Fibroblast of skin of right quadriceps (primary cell): ENCODE measurements at places on chromosomes 12 and 14.

DNA sequence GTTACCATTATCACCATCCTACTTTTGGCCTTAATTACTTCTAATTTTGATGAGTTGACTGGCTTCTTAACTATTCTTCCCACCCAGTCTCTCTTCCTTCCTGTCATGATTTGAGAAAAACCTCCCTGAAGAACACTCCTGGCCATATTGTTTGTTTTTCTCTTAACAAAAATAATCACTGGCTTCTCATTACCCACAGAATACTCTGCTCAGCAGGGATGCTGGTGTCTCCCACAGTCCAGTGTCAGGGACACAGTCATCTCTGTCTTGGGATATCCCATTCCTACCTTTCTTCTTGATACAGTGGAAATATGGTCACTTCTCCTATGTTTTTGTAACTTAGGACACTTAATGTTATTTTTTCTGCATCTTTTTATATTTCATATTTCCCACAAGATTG lies 103.7 kb downstream of the SRGAP1 start:
- no peak for DNase-seq

DNA sequence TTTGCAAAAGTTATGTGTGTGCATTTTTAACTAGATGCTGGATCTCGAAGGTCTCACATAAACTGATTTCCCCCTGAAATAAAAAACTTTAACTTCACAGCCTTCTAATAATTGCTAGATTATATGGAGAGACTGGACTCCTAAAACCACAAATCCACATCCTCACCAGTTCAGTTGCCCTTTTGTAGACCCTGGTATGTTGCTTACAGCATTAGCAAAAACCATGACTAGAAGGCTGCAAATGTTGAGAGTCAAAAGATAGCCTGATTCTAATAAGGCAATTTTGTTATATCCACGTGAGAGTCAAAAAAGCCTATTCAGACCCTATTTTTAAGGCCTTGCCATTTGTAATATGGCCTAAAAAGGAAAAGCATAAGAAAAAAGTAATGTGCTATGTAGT lies 37.4 kb downstream of the RASSF8 start:
- DNase-seq, result peak; percentile 44

DNA sequence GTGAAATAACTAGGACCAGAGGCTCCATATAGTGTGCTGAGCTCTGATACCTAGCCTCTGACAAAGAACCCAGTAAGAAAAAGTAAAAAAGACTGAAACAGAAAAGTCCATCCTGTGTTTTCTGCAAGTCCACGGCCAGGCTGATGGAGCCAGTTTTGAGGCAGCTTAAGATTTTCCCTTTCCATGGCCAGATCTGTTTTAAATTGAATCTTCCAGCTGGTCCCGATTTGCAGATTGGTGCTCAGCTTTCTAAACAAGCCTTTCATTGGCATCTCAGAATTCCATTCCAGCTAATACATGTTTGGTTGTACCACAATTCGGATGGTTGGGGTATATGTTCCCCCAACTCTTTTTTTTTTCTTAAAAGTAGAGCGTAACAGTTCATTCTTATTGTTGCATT lies 152.0 kb downstream of the DACT1 start:
- no peak for DNase-seq

- DNase-seq, result no peak
Observed at GRCh38 chr12:98735821-98736220, 90.7 kb downstream of the APAF1 start.

- DNase-seq, result no peak
Observed at GRCh38 chr14:34218881-34219280, 243.2 kb downstream of the SPTSSA start.

- no peak for DNase-seq
Observed at GRCh38 chr12:75738486-75738885, 227.1 kb upstream of the KRR1 start.

DNA sequence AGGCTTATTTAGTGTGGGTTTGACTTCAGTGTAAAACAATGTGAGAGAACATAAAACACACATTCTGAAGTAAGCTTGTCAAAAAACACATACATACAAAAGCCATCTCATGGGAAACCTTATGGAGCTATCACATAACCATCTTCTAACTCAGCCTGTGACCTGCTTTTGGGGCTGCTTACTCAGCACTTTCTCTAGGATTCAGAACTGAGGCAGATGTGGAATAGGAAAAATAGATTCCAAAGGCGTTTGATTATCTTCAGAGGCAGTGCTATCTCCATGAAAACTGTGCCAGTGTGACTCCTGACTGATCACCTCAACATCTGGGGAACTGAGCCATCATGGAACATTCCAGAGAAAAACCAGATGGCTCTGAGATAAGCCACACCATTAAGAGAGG lies 13.5 kb downstream of the HAL start:
- no peak for DNase-seq

- peak; percentile 70 for DNase-seq
Observed at GRCh38 chr14:58501214-58501816, 73.8 kb downstream of the KIAA0586 start.

DNA sequence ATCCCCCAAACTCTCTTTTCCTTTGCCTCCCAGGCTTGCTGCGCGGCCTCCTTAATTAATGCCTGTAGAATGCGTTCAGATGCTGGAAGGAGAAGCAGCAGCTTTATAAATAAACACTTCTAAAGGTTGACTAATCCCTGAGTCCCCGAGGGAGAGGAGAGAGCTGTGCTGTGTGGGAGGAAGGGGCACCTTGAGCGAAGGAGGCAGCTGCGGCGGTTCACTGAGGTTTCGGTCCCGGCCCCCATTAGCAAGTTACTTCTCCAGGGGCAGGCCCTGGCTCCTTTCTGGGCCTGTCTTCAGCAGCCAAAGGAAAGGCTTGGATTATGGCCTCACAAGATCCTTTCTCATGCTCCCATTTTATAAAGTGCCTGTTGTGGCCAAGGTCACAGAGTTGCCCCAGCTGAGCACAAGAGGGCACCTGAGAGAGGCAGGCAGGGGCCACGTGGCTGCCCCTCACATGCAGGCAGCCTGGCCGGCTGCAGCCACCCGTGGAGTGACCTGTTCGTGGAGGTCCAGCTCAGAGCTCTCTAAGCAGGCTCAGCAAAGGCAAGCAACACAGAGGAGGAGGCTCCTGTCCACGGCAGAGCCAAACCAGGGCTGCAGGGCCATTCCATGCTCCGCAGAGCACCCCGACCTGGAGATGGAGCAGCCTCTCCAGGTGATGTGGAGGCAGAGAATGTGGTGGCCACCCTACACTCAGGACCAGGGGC lies 15.0 kb upstream of the CACNA2D4 start:
- DNase-seq, result peak; percentile 56

DNA sequence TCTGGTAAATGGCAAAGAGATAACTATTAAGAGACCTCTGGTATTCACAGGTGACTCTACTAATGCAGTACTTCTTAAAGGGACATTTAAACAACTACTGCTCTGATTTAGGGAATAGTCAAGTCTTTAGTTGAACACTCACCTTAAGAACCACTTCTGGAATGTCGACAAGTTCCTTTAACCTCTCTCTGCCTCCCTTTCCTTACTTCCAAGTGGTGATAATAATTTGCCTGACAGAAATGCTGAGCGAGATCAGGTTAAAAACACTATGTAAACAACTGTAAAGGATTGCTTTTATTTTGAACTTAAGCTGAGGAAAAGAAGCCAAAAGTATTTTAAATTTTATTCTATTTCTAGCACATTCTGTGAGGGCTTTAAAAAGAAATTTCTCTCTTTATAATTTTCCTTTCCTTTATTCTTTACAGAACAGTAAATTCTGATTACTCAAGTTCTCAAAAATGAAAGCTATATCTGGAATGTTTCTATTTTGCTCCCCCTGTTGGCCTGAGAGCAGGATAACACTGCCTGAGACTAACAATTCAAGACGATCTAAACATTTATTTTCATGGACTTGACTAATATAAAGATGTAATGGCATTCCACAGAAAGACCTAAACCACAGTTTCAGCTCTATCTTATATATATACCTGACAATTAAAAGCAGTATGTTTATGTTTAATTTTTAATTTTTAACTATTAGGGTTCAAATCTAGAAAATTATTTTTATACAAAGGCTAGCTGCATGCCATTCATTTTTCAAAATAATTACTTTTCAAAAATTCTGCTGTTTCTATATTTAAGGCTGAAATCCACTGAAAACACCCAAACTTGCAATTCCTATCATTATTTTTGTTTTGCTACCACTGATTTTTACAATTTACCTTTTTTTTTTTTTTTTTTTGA lies 29.2 kb downstream of the ZCCHC8 start:
- peak; percentile 79 for DNase-seq

DNA sequence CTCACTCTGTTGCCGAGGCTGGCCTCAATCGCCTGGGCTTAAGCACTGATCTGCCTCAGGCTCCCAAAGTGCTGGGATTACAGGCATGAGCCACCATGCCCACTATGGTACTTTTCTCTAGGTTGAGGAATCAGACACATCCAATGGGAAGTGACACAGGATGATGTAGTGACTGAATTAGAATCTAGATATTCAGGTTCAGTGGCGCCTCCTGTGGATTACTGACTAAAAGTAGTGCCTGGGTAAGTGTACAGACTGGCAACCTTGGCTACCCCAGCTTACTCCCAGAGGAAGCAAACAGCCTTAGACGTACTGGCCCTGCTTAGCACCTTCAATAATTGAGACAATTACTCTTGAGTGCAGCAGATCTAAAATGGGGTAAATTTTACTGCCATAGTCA lies 22.8 kb downstream of the GALNT8 start:
- DNase-seq, result no peak

DNA sequence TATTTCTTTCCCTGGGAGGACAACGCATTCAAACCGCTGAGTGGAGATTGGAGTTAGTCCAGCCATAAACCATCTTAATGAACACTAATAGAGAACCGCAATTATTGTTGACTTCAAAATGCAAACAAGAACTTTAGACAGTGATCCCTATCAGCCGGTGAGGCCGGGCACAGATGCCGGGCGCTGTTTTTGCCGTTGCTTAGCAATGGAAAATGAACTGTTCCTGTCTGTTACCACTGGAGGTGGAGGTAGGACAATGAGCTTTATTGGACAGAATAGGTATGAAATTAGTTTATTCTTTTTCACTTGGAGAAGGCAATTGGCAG lies 216.8 kb downstream of the TTC8 start:
- DNase-seq, result no peak

DNA sequence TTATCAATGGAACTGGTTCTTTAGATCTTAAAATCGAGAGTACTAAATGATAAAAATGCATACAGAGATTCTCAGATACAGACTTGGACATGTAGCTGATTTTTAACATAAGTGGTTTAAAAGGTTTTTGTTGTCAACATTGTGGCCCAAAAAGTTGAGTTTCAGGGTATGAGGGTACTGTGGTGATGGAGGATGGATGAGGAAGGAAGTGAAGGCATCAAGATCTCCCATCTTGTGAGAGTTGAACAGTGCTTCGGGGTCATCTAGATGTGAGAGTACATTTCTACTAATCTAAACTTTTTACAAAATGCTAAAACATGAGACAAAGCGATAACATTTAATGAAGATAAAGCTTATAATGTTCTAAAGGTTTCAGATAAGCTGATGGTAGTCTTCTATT lies 452.6 kb downstream of the PCNX1 start:
- DNase-seq, result no peak

DNA sequence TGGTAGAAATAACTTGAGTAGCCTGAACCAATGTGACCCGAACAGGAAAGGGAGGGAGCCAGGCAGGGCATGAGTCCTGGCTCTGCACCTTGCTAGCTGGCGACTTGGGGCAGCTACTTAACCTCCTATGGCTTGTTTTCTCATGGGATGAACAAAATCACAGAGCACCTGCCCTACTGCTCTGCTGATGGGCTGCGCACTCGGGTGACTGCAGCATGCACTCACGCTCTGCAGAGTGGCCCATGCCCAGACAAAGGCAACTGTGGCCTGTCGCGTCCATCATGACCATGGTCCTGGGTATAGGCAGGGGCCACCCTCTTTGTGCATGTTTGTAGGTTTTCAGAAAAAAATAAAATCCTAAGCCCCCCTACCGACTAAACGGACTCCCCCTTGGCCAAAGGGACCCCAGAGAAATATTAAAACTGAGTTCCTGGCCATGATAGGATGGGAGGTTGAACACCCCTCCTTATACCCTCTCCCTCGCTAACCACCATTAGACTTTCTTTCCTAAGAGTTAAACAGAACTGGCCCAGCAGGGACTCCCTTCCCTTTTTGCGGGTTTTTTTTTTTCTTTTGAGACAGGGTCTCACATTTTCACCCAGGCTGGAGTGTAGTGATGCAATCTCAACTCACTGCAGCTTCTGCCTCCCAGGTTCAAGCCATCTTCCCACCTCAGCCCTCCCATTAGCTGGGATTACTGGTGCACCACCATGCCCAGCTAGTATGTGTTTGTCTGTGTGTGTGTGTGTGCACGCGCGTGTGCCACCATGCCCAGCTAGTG lies 32.5 kb downstream of the VWF start:
- DNase-seq, result no peak

GRCh38 chr12:93979189-93979588 lies 169.2 kb upstream of the PLXNC1 start:
- no peak for DNase-seq

GRCh38 chr14:76591266-76591665 lies 170.0 kb upstream of the VASH1 start:
- no peak for DNase-seq

GRCh38 chr12:21265932-21266331 lies 68.8 kb downstream of the SLCO1A2 start:
- DNase-seq, result no peak

DNA sequence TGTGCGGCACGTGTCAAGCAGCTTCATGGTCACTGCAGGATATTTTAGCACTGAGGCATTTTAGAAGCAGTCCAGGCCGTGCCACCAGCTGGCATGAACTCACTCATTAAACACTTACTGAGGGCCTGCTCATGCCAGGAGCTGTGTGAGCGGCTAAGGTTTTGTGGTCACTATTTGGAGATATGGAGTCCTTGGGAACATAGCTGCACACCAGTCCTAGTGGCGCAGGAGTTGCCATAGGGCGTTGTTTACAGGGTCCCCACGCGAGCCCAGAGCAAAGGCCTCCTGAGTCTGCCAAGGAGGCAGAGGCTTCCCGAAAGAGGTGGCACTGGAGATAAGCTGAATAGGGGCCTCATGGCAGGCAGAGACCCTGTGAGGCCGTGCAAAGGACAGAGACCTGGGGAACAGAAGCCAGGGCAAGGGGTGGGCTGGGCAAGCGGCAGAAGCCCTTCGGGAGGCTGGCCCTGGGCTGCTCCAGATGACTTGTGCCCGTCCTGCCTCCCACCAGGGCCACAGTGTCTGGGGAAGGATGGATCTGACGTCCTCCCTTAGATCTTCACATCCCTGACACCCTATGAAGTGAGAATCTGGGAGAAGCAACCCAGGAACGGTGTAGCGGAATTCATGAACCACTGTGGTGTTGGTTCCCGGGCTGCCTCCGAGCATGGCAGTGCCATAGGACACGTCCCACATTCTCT lies 38.9 kb downstream of the SFSWAP start:
- no peak for DNase-seq

DNA sequence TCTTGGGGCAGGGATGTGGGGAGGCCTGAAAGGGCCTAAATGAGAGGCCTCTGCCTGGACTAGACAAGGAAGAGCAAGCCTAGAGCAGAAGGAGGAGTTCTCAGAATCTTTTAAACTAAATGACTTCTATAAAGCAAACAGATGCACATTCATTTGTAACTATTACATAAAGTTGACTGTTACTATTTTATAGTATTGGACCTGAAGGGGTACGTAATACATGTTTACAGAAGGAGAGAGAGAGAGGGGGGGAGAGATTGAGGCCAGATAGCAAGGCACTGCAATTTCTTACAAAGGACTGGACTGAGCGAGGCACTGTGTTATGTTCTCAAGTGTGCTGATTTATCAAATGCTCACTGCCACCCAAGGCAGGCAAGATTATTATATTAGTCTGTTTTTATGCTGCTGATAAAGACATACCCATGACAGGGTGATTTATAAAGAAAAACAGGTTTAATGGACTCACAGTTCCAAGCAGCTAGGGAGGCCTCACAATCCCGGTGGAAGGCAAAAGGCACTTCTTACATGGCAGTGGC lies 215.8 kb upstream of the NOS1 start:
- no peak for DNase-seq

GRCh38 chr14:85084344-85084743 lies 445.6 kb upstream of the FLRT2 start:
- DNase-seq, result no peak
